ENCODE measurements at places on chromosomes 13 and 19.

DNA sequence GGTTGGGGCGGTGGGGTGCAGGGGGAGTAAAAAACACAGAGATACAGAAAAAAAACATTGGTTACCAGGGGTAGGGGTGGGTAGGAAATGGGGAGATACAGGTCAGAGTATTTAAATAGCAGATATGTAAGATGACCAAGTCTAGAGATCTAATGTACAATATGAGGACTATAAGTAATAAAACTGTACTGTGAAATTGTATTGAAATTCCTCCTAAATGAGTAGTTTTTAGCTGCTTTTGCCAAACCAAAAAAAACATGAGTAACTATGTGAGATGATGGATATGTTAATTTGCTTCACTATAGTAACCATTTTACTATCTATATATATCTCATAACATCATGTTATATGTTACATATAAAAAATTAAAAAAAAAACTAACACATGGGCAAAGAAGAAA, 29.6 kb downstream of the VWA8 start:
- no peak for DNase-seq

GRCh38 chr13:113978741-113979481, 5.0 kb upstream of the C13orf46 start:
- DNase-seq, result no peak

GRCh38 chr19:1163934-1164683, 10.0 kb downstream of the SBNO2 start:
- DNase-seq, result no peak

- DNase-seq, result no peak
Observed at GRCh38 chr19:6185093-6185834, 49.8 kb downstream of the ACSBG2 start.

Measured in T-helper 9 cell (primary cell).